ENCODE measurements at places on chromosomes 11 and 22. TPM values are rescaled to one million over a fixed set of nuclear protein-coding genes. Genes with fewer than 3 reads are reported as not detected.
A peak's percentile ranks its signal among the peaks of the same experiment; 100 is the strongest.

CAPN5 gene
- total RNA-seq, result 2.1 TPM

HINFP gene
- total RNA-seq, result 9.5 TPM

ZFTA gene
- 10.6 TPM for total RNA-seq

MIAT gene
- 0.47 TPM for total RNA-seq

HPS5 gene
- total RNA-seq, result 12.5 TPM

KRTAP5-7 gene
- not detected for total RNA-seq

GALNT18 gene
- 17.3 TPM for total RNA-seq

DKK3 gene
- total RNA-seq, result 405 TPM

DNA sequence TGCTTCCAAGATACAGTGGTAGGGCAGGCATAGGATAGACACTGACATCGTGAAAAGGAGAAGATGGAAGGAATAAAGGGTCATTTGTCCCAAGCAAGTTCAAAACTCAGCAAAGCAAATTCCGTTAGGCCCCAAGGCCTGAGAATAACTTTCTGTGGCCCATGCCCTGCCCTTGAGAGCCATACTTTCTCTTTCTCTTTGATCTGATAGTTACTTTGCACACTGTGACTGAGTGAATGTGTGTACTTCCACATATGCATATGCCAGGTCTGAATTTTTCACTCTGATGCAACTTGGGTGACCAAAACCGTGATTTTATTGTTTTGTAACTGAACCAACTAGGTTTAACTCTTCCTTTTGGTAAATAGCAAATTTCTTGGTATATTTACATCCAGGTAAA, 371.5 kb downstream of the RAB38 start:
- DNase-seq, result no peak

DNA sequence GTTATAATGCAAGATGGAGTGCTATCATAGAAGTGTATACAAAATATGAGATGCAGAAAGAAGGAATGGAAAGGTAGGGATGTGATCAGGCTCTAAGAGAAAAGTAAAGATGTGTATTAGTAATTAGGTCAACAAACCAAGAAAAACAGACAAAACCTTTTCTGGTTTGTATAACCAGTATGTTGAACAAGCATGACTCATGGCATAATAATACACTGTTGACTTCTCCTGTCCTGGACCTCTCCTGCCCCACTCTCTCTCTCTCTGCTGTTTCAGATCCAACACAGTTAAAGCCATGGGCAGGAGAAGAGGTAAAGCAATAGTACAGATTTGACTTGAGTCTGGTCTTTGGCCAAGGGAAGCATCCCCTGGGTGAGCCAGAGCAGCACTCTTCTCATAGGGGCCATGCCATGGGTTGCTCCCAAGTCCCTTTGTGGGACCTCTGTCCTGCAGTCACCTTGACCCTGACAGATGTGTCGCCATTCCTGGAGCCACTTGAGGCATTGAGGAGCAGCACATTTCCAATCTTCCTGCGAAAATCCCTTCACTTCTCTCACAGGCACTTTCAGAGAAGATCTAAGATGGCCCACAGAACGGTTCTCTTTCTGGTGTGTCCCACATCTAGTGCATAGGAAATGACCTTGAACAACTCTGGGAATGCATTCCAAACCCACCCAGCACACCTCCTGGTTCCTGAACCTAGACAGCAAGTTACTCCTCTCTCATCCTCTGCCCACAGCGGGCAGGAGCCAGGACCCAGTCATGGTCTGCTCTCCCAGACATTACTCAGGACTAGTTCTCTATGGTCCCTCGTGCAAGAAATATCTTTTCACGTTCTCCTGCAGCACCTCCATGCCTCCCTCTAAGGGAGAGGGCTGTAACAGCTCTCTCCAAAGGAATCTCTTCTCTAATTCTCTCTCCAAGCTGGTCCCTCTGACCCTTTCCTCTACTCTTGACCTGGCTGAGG, 58.2 kb upstream of the PRSS23 start:
- DNase-seq, result no peak

GRCh38 chr22:24540470-24540869, 14.5 kb downstream of the GUCD1 start:
- DNase-seq, result no peak

- DNase-seq, result peak; percentile 75
These were observed 1.5 kb downstream of the TMEM121B start for GRCh38 chr22:17119481-17120202.

DNA sequence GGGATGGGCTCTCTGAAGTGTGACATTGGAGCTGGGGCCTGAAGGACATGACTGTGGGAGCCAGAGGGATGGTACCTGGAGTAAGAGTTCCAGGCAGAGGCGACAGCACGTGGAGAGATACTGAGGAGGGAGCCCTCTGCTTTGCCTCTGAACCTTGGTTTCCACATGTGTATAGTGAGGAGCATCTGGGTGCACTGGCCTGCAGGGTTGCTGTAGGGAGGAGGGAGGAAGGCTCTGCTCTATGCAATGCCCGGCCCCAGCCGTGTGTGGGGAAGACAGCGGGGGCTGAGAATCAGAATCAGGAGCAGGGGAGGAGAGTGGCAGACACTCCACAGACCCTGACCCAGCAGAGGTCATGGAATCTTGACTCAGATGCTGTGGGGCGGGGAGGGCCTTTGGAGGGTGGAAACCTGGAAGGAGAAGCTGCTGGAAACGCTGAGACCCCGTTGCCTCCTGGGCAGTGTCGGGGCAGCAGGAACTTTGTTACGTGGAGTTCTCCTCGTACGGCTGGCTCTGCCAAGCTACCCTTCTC, 4.0 kb downstream of the SCYL1 start:
- no peak for DNase-seq

GRCh38 chr11:111642542-111642941, 40.3 kb downstream of the SIK2 start:
- DNase-seq, result no peak

GRCh38 chr11:121721961-121722360, 269.2 kb upstream of the SORL1-AS1 start:
- DNase-seq, result peak; percentile 37

DNA sequence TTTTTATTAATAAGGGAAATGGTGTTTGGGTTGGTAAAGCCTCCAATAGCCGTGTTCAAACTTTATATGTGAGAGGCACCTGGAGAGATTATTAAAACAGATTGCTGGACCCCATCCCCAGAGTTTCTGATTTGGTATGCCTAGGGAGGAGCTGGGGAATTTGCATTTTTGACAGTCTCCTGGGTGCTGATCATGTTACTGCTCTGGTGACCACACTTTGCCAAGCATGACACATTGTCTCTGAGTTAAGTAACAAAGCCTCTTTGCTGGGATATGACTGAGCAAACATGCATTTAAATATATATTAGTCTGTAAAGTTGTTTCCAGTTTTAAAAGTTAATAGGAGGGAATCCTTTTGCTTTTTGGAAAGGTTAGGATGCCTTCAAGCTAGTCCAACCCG, 140.4 kb downstream of the NAV2 start:
- no peak for DNase-seq

- no peak for DNase-seq
These were observed 490.9 kb downstream of the SOX6 start for GRCh38 chr11:15865212-15865987.

- DNase-seq, result no peak
These were observed 257.6 kb downstream of the NELL1 start for GRCh38 chr11:20926799-20927540.

- DNase-seq, result peak; percentile 44
These were observed 477 bp downstream of the ZBTB16 start for GRCh38 chr11:114059984-114060391.

DNA sequence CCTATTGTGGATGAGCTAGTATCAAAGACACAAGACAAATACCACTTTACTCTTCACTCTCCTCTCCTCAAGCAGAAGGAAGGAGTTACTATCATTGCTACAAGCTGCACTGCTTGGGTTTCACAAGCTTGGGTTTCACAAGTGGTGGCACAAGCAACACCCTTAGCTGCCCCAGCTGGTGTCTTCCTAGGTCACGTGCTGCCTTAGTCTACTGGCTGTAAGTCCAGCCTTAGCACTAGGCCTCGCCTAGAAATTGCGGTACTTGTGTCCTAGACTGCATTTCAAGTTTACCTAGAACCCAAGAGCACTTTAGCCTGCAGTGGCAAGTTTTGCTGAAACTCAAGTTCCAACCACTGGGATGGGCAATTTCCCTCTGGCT, 86.6 kb downstream of the EHF start:
- DNase-seq, result no peak

DNA sequence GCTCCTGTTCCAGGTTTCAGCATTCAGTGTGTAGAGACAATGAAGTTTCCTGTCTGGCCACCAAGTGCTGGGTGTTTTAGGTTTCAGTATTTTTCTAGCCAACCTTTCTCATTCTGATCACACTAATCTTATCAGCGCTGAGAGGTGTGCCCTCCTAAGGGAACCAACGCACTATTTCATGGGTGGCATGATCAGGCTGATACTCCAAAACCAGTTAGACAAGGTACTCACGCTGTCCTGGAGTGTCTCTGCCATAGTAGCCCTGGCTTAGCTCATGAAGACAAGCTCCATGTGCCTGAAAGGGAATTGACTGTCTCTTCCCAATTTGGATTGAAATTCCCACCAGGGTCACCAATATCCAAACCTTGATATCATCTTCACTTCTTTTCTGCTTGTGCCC, 8.0 kb upstream of the RAB38 start:
- no peak for DNase-seq

- no peak for DNase-seq
These were observed 127.5 kb downstream of the APIP start for GRCh38 chr11:34788642-34789041.

DNA sequence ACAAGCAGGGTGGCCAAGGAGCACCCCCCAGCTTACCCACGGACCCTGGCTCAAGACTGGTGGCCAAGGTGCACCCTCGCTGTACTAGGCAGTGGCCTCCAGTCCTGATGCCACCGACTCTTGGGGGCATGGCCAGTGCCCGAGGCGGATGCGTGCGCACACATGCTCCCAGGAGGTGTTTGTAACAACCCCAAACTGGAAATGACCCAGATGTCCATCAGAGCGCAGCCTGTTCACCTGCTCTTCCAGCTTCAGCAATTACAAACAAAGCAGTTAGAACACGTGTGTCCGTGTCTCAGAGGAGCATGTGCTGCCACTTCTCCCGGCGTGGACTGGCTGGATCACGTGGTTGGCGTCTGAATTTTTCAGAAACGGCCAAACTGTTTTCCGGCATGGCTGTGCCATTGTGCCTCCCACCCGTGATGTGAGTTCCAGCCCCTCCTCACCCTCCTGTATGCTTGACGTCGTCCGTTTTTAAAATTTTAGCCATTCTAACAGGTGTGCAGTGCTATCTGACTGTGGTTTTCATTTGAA, 7.1 kb upstream of the MUC6 start:
- DNase-seq, result no peak

GRCh38 chr11:93072229-93072914, 102.9 kb downstream of the MTNR1B start:
- no peak for DNase-seq

- DNase-seq, result no peak
These were observed 39.5 kb upstream of the GCAT start for GRCh38 chr22:37768273-37768672.

- no peak for DNase-seq
These were observed 5.6 kb downstream of the CCDC82 start for GRCh38 chr11:96384156-96384555.

DNA sequence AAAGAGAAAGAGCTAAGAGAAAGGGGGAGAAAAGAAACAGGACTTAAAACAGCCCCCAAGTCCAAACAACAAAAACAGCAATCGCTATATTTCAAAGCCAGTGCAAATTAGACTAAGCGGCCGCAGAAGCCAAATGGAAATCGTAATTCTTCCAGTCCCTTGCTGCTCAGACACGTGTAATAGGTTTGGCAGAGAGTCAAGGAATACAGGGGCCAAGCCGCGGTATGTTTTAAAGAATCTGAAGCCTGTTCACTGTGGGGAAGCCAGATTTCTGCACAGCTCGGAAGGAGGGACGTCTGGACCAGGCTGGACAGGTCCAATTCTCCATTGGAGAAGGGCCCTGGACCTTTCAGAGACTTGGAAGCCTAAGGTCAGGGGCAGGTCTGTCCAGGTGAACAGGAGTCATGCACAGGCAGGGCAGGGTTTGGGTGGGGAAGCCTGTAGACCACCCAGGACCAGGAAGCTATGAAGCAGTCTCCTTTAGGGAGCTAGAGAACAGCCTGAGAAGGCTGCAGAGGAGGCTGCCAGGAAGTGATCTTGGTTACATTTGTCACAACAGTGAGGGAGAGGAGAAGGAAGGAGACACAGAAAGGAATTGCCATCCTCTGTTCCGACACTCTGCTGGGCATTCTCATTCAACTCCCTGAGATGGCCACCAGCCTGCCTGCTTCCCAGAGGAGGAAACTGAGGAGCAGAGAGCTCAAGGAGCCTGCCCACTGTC, 265.5 kb upstream of the ISX start:
- DNase-seq, result no peak

DNA sequence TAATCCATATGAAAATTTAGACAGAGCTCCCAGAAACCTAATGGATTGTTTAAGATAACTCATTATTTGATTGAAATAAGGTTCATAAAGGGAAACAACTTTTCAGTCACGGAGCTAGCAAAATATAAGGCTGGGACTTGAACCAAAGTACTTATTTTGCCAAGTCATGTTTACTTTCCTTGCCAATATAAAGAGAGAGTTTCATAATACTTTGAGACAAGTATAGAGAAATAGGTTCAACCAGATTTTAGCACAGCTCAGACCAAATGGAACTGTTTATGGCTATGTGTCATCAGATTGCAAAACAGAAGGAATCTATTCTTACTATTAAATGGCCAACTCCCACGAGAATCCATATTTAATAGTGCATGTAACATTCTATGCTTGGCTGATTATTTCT, 1517.5 kb upstream of the TENM4 start:
- no peak for DNase-seq

DNA sequence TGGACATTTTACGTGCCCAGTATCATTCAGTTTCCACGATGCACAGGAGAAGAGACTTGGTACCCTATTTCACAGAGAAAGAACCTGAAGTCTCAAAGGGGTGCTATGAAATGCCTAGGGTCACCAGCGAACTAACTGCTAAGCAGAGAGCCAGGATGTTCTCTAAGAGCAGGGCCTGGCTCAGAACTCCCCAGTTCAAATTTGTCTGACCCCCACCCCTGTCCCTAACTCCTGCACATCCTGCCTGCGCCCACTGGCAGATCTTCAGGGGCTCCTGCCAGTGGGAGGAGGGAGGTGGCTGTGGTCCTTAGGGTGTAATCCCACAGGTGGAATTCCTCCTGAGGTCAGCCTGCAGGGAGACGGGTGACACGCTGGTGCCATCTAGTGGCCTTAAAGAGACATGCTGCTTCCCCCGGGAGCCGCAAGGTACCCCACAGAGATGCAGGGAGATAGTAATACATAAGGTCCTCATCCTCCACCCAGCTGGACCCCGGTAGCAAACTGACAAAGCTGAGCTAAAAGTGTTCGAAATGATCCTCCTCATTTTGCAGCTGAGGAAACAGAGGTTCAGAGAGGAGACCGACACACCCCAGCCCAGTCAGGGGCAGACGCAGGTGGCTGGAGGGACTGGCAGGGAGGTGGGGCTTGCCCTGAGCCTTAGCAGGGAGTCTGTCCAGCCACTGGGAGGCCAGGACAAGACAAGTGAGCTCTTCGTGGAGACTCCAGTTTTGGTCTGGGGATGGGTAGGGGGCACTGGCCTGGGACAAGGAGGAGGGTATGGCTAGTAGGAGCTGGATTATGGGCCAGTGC, 34.1 kb downstream of the MB start:
- peak; percentile 60 for DNase-seq

DNA sequence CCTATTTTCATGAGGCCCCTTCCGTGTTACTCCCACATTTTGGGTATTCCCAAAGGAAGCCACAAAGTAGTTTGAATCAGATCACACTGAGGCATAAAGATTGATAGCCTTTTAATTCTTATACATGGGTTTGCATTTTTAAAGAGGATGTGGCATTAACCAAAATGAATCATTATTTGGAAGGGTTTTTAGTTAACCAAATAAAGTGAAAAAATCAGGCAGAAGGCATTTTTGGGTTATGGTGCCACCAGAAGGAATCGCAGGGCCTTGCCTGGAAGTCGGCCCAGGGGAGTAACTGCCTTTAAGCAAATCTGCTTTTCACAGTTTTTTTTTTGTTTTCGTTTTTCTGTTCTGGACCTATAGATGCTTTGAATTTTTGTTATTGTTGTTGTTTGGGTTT, 55.4 kb downstream of the HSD17B12 start:
- no peak for DNase-seq

Measured in heart left ventricle (tissue), 16 donors.